Mononuclear cell (primary cell): ENCODE measurements at places on chromosomes 2 and 18. TPM values are rescaled to one million over a fixed set of nuclear protein-coding genes. Genes with fewer than 3 reads are reported as not detected.

Gene UPP2
- total RNA-seq, result not detected

Gene DNAH7
- 0.10 TPM for total RNA-seq

Gene NT5DC4
- not detected for total RNA-seq

Gene SKA1
- total RNA-seq, result 0.73 TPM
